ENCODE measurements at places on chromosomes 5 and 9.

DNA sequence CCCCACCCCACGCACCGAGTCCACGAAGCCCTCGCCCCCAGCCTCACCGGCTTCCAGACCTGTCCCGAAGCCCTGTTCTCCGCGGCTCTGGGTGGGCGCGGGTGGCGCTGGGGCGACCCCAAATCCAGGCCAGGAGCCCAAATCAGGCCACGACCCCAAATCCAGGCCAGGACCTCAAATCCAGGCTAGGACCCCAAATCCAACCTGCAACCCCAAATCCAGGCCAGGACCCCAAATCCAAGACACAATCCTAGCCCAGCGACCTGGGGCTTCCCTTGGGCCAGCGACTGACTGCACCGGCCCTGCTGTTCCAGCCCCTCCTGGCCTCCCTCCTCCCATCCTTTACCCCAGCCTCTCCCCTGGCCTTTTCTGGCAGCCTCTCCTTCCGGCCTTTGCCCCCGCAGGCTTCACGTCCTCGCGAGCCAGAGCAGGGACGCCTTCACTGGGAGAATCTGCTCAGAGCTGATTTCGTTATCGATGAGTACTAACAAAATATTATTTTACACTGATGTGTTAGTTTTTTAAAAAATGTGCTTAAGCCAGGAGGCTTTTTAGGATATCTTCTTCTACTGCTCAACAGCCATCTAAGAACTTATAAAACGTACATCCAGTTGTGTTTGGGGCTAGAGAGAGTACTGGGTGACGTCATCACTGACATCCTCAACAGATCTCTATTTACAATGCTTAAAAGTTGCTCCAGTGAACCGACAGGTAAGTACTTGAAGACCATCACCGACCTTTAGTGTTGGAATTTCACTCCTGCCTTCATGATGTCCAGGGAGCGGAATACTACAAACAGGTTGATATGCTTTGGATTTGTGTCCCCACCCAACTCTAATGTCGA lies 34.7 kb downstream of the TRIP13 start:
- no peaks in the 10 kb centered on the region for H3K36me3 ChIP-seq
- DNase-seq: no peak
- H3K27ac ChIP-seq: no peak overlapping the region
- H3K27me3 ChIP-seq: peaks cover 12% of the 10 kb centered on the region

GRCh38 chr9:72753266-72753893 lies 199.5 kb downstream of the ALDH1A1 start:
- no peaks in the 10 kb centered on the region for H3K27me3 ChIP-seq
- no peak overlapping the region for H3K4me3 ChIP-seq
- no peaks in the 10 kb centered on the region for H3K36me3 ChIP-seq
- DNase-seq: no peak
- H3K4me1 ChIP-seq: no peaks in the 10 kb centered on the region

DNA sequence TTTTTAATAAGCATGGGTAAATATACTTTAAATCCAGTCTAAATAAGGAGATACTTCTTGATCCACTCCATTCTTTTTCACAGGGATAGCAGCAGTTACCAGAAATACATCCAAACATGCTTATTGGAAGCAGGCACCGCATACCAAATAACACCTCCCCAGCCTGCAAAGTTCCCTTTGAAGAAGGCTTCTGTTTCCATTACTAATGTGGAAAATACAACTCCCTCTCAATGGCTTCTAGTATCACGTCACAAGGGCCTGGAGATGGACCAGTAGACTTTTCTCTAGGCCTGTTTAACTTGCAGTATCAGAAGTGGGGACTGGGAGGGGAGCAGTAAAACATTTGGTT lies 20.8 kb downstream of the TMEM245 start:
- H3K36me3 ChIP-seq: peaks cover 25% of the 10 kb centered on the region
- H3K4me3 ChIP-seq: no peak overlapping the region
- no peak overlapping the region for H3K27ac ChIP-seq
- DNase-seq: no peak

DNA sequence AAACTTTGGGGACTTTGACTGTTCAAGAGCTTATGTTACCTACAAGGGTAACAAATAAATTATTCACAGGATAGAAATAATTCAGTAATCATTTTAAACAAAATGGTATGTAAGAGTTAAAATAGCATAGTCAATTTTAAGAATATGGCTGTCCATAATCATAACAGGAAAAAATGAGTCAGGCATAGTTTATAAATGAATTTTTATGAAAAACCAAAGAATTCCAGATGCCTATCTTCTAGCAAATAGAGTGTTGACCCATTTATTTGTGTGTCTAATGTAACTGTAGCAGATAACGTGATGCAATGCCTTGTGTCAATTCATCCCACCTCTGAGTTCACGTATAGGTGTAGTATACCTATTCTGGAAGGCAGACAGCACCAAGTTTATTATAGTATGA lies 169.7 kb upstream of the CDH9 start:
- no peak overlapping the region for H3K27ac ChIP-seq
- H3K36me3 ChIP-seq: no peaks in the 10 kb centered on the region
- no peaks in the 10 kb centered on the region for H3K27me3 ChIP-seq
- no peaks in the 10 kb centered on the region for H3K4me1 ChIP-seq
- no peak overlapping the region for H3K4me3 ChIP-seq
- DNase-seq: no peak

DNA sequence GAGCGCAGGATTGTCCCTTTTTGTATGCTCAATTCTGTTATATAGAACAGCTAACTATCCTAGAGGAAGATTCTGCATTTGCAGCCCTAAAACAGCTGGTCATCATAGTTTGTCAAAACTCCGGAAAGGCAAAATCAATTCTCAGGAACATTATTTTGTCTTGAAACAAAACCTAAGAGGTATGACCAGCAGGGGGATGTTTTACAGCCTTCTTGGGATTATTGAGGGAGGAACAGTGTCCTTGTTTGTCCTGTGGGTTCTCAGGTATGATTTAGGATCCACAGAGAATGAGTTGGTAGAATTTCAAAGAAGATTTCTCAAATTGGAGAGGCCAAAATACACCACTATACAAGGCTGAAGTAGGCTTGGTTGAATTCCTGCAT lies 136.4 kb downstream of the ZSWIM6 start:
- H3K4me3 ChIP-seq: no peak overlapping the region
- H3K4me1 ChIP-seq: peaks cover 6% of the 10 kb centered on the region
- H3K27ac ChIP-seq: no peak overlapping the region
- H3K27me3 ChIP-seq: no peaks in the 10 kb centered on the region
- H3K36me3 ChIP-seq: no peaks in the 10 kb centered on the region

DNA sequence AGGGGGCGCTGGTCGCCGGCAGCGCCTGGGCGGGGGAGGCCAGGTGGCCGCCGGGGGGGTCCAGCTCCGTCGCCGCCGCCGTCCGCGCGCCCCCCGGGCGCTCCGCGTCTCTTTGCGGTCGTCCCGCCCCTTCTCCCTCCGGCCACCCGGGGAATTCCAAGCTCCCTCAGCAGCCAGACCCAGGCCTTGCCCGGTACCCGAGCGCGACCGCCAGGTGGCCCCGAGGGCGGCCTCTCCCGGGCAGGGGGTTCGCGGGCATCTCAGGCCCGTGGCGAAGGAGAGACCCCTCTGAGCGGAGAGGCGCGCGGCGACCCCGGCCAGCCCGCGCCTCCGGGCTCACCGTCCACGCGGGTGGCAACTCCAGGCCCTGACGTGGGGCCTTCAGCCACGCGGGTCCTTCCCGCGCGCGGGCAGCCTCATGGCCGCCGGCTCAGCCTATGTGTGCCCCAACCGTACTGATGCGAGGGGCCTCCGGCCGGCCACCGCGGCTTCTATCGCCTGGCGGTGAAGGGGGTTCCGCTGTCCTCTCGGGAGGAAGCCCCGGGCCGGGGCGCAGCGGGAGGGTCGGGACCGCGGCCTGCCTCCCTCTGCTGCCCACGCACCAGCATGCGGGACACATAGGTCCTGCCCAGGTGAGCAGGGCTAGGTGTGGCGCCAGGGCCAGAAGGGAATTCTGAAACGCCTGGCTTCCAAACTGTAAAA lies 529 bp upstream of the NRARP start:
- peak overlapping the region; percentile 30 for H3K4me3 ChIP-seq
- H3K27me3 ChIP-seq: peaks cover 34% of the 10 kb centered on the region
- no peak overlapping the region for H3K27ac ChIP-seq
- H3K36me3 ChIP-seq: no peaks in the 10 kb centered on the region
- H3K4me1 ChIP-seq: peaks cover 49% of the 10 kb centered on the region

DNA sequence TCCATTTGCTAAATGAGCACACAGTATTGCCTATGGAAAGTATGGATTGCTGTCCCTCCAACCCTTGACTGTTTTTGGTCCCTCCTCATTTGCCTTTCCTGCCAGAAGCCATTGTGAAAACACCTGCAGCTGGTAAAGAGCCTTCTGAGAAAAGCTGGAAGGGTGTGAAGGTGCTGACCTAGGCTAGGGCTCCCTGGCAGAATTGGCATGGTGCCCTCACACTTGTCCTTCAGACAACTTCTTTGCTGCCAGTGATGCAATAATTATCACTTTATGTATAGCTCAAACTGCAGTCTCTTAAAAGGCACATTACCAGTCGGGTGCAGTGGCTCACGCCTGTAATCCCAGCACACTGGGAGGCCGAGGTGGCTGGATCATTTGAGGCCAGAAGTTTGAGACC lies 4.2 kb downstream of the TXNDC15 start:
- peaks cover 36% of the 10 kb centered on the region for H3K4me1 ChIP-seq
- no peaks in the 10 kb centered on the region for H3K27me3 ChIP-seq
- H3K36me3 ChIP-seq: peaks cover 6% of the 10 kb centered on the region
- DNase-seq: no peak

- DNase-seq: no peak
- no peaks in the 10 kb centered on the region for H3K36me3 ChIP-seq
- no peak overlapping the region for H3K27ac ChIP-seq
- no peaks in the 10 kb centered on the region for H3K27me3 ChIP-seq
- peaks cover 14% of the 10 kb centered on the region for H3K4me1 ChIP-seq
- H3K4me3 ChIP-seq: no peak overlapping the region
Observed at GRCh38 chr5:131795228-131795627, 1.6 kb downstream of the FNIP1 start.

GRCh38 chr9:132551556-132551955 lies 30.9 kb upstream of the BARHL1 start:
- peaks cover 7% of the 10 kb centered on the region for H3K27me3 ChIP-seq
- no peak overlapping the region for H3K27ac ChIP-seq
- H3K4me1 ChIP-seq: no peaks in the 10 kb centered on the region
- H3K36me3 ChIP-seq: no peaks in the 10 kb centered on the region
- no peak for DNase-seq
